ENCODE measurements at places on chromosomes 3 and 15.

GRCh38 chr3:102512734-102513504, 78.1 kb downstream of the ZPLD1 start:
- no peak for DNase-seq
- H3K4me1 ChIP-seq: no peaks in the 10 kb centered on the region
- no peaks in the 10 kb centered on the region for H3K36me3 ChIP-seq
- H3K27ac ChIP-seq: no peak overlapping the region
- peaks cover 5% of the 10 kb centered on the region for H3K27me3 ChIP-seq
- H3K4me3 ChIP-seq: no peak overlapping the region

DNA sequence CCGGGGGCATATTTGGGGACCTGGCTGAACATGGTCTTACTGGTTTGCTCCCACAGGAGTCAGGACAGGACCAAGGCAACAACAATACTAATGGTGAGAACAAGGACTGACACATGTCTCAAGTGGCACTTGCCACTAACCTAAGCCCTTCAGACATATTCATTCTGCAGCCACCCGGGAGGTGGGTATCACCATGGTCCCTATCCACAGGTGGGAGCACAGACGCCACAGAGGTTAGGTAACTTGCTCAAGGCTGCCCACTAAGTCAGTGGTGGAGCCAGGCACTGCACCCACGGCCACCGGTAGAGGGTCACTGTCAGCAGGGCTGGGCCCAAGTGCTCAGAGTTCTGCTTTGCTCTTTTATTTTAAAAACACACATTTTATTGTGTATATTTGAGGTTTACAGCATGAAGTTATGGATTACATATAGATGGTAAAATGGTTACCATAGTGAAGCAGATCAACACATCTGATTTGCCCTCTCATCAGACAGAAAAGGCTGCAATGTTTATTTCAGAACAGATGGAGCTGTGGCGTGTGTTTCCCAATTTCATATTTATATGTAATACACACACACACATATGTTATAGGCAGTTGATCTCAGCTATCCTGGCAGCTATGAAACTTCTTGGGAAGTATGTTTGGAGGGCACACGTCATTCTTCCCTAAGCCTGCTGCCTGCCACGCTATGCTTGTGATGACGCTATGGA, 30.0 kb upstream of the SLC41A3 start:
- peaks cover 4% of the 10 kb centered on the region for H3K27me3 ChIP-seq
- H3K4me3 ChIP-seq: no peak overlapping the region
- no peaks in the 10 kb centered on the region for H3K4me1 ChIP-seq
- DNase-seq: no peak

DNA sequence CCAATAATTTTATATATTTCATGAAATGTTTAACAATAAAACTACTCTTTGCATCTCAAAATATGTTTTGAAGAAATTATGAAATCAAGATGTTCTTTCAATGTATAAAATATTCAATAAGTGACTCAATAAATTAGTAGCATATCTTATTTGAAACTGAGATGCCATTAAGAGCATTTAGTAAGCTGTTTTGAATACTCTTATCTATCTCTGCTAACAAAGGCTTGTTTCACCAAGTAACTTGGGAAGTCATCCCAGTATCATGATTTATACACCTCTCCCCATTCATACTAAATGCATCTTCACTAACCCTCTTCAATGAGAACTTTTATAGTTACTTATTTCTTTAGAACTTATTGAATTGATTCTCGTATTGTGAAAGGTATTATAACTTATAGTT, 43.1 kb downstream of the TNIK start:
- H3K36me3 ChIP-seq: no peaks in the 10 kb centered on the region
- no peaks in the 10 kb centered on the region for H3K4me1 ChIP-seq
- peaks cover 2% of the 10 kb centered on the region for H3K27me3 ChIP-seq
- DNase-seq: no peak
- no peak overlapping the region for H3K27ac ChIP-seq

GRCh38 chr3:194134231-194134756, 1.7 kb upstream of the HES1 start:
- peak overlapping the region; percentile 95 for H3K27ac ChIP-seq
- peaks cover 54% of the 10 kb centered on the region for H3K4me1 ChIP-seq
- peak; percentile 66 for DNase-seq
- H3K4me3 ChIP-seq: peak overlapping the region; percentile 81
- peaks cover 2% of the 10 kb centered on the region for H3K36me3 ChIP-seq
- H3K27me3 ChIP-seq: peaks cover 1% of the 10 kb centered on the region

- DNase-seq: no peak
- H3K4me1 ChIP-seq: peaks cover 46% of the 10 kb centered on the region
- peak overlapping the region; percentile 29 for H3K27ac ChIP-seq
- no peaks in the 10 kb centered on the region for H3K27me3 ChIP-seq
- no peak overlapping the region for H3K4me3 ChIP-seq
Measured at GRCh38 chr3:105826778-105827634, 41.8 kb downstream of the CBLB start.

GRCh38 chr3:31952205-31952604, 28.9 kb downstream of the OSBPL10 start:
- H3K4me1 ChIP-seq: peaks cover 60% of the 10 kb centered on the region
- peak; percentile 65 for DNase-seq

DNA sequence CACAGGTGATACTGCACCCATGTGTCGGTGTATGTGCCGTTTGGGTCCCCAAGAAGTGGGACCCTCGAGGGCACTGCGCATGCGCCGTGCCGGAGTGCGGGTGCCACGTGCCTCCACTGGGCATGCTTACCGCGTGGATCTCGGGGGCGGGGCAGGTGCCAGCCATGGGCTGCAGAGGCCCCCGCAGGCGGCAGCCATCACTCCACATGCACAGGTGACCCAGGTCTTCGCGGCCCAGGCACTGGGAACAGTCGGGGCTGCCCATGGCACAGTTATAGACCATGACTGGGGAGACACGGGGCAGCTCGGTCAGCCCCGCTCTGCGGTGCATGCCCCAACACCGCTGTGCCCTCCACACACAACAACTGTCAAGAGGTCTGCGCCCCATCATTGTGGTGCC, 31.2 kb downstream of the H1-8 start:
- H3K4me1 ChIP-seq: peaks cover 46% of the 10 kb centered on the region
- no peaks in the 10 kb centered on the region for H3K36me3 ChIP-seq
- H3K27ac ChIP-seq: peak overlapping the region; percentile 80
- H3K27me3 ChIP-seq: no peaks in the 10 kb centered on the region

- H3K27me3 ChIP-seq: peaks cover 7% of the 10 kb centered on the region
- no peak overlapping the region for H3K27ac ChIP-seq
- no peaks in the 10 kb centered on the region for H3K36me3 ChIP-seq
- H3K4me3 ChIP-seq: no peak overlapping the region
- DNase-seq: no peak
- no peaks in the 10 kb centered on the region for H3K4me1 ChIP-seq
Measured at GRCh38 chr3:130779486-130779885, 32.9 kb upstream of the PIK3R4 start.

GRCh38 chr3:141336672-141337522, 31.4 kb upstream of the ZBTB38 start:
- DNase-seq: no peak
- peaks cover 12% of the 10 kb centered on the region for H3K4me1 ChIP-seq
- peaks cover 13% of the 10 kb centered on the region for H3K27me3 ChIP-seq
- H3K27ac ChIP-seq: no peak overlapping the region
- peaks cover 6% of the 10 kb centered on the region for H3K36me3 ChIP-seq

DNA sequence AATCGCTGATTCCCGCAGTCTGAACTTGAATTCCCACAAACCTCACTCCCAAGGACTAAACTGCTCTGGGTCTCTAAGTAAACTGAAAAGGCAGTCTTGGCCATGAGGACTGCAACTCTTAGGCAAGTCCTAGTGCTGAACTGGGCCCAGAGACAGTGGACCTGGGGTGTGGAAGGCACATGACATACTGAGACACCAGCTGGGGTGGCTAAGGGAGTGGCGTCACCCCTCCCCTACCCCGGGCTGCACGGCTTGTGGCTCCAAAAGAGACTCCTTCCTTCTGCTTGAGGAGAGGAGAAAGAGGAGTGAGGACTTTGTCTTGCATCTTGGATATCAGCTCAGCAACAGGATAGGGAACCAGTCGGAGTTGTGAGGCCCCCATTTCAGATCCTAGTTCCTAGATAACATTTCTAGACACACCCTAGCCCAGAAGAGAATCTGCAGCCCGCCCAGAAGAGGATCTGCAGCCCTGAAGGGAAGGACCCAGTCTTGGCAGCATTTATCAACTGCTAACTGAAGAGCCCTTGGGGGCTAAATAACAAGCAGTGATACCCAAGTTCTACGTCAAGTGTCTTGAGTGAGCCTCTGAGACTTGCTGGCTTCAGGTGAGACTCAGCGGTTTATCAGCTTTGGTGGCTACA, 110.7 kb upstream of the C3orf80 start:
- peaks cover 4% of the 10 kb centered on the region for H3K27me3 ChIP-seq
- H3K4me1 ChIP-seq: no peaks in the 10 kb centered on the region
- no peak for DNase-seq
- H3K4me3 ChIP-seq: no peak overlapping the region
- no peak overlapping the region for H3K27ac ChIP-seq

DNA sequence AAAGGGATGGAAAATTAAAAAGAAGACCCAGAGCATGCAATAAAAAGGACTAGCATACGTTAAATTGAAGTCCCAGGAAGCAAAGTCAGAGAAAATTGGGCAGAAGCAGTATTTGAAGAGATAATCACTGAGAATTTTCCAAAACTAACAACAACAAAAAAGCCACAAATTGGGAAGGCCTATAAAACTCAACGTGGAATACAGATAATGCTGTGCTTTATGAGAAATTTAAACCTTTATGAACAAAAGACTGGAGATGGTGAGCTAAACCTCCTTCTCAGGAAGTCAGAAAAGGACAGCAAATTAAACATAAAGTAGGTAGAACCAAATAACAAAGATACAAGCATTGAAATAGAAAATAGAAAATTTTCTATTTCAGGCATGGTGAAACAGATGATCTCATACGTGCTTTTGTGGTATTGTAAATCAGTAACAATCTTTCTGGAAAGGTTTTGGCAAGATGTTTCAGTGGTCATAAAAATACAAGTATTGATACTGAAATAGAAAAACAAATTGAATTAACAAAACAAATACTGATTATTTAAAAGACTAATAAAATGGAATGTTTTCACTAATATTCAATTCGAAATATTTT, 55.6 kb downstream of the LYSMD4 start:
- no peaks in the 10 kb centered on the region for H3K27me3 ChIP-seq
- H3K36me3 ChIP-seq: peaks cover 44% of the 10 kb centered on the region
- no peak for DNase-seq
- H3K4me1 ChIP-seq: peaks cover 12% of the 10 kb centered on the region
- H3K27ac ChIP-seq: no peak overlapping the region

DNA sequence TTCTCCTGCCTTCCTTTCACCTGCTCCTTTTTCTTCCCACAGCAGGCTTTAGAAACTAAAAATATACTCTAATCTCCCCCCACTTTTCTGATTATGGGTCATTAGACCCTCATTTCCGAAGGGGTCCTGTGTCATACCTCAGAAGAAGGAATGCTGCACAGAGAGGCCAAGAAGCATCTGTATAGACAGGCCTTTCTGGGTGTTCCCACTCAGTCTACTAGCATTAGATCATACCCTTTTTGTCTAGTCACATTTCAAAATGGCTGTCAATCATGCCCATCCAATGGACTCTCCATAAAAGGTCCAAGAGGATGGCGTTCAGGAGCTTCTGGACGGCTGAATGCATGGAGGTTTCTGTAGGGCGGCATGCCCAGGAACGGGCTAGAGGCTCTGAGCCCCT, 192.2 kb downstream of the SUCLG2 start:
- H3K27me3 ChIP-seq: no peaks in the 10 kb centered on the region
- H3K27ac ChIP-seq: no peak overlapping the region
- H3K36me3 ChIP-seq: peaks cover 20% of the 10 kb centered on the region

GRCh38 chr3:143311096-143311495, 191.5 kb downstream of the CHST2 start:
- no peak overlapping the region for H3K27ac ChIP-seq
- no peaks in the 10 kb centered on the region for H3K27me3 ChIP-seq
- H3K4me1 ChIP-seq: no peaks in the 10 kb centered on the region
- no peak for DNase-seq
- no peak overlapping the region for H3K4me3 ChIP-seq

GRCh38 chr3:16290007-16290826, 25.2 kb downstream of the OXNAD1 start:
- H3K4me3 ChIP-seq: no peak overlapping the region
- peaks cover 12% of the 10 kb centered on the region for H3K36me3 ChIP-seq
- no peak overlapping the region for H3K27ac ChIP-seq
- DNase-seq: peak; percentile 45
- peaks cover 14% of the 10 kb centered on the region for H3K4me1 ChIP-seq

GRCh38 chr3:45125550-45126026, 20.6 kb downstream of the CDCP1 start:
- no peaks in the 10 kb centered on the region for H3K36me3 ChIP-seq
- no peak overlapping the region for H3K27ac ChIP-seq
- H3K27me3 ChIP-seq: peaks cover 16% of the 10 kb centered on the region
- H3K4me1 ChIP-seq: no peaks in the 10 kb centered on the region

DNA sequence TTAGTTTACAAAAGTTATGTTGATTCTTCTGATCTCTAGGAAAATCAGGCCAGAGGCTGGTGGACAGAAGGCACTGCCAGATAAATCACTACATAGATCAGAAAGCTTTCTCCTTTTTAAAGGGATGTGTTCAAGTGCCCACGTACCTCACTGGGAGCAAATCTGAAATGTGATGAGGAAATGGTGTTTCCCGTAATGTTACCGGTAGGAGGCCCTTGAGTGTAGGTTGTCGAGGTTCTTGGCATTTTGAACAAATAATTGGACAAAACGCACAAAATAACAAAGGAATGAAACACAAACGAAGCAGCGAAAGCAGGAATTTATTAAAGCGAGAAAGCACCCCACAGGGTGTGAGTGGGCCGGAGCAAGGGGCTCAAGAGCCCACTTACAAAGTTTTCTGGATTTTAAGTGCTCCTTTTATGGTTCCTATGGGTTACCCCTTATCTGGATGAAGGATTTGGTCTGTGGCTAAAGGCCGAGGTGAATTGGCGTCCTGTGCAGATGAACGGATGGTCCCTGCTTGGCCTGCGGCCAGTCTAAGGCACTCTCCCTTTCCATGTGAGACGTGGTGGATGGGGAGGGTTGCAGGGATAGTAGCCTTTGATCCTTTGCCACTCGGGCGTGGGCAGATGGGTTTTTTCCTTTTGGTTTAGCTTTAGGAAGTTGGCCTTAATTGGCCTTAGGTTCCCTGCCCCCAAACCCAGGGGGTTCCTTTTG, 1.0 kb downstream of the SNX1 start:
- peaks cover 36% of the 10 kb centered on the region for H3K4me1 ChIP-seq
- peak overlapping the region; percentile 99 for H3K27ac ChIP-seq
- no peaks in the 10 kb centered on the region for H3K27me3 ChIP-seq
- peak overlapping the region; percentile 97 for H3K4me3 ChIP-seq

GRCh38 chr15:90816401-90817116, 51.8 kb upstream of the FURIN start:
- peaks cover 15% of the 10 kb centered on the region for H3K36me3 ChIP-seq
- no peaks in the 10 kb centered on the region for H3K27me3 ChIP-seq
- H3K4me3 ChIP-seq: no peak overlapping the region

Data from memory B cell (primary cell).